Skeletal muscle cell (primary cell): ENCODE measurements at places on chromosomes 5 and 9.

GRCh38 chr5:146872188-146872587 lies 6.4 kb downstream of the PPP2R2B start:
- no peak for DNase-seq

- no peak for DNase-seq
Measured at GRCh38 chr9:130295945-130296782, 30.6 kb downstream of the HMCN2 start.

- DNase-seq, result no peak
Measured at GRCh38 chr5:65356274-65356673, 125.4 kb downstream of the ADAMTS6 start.

DNA sequence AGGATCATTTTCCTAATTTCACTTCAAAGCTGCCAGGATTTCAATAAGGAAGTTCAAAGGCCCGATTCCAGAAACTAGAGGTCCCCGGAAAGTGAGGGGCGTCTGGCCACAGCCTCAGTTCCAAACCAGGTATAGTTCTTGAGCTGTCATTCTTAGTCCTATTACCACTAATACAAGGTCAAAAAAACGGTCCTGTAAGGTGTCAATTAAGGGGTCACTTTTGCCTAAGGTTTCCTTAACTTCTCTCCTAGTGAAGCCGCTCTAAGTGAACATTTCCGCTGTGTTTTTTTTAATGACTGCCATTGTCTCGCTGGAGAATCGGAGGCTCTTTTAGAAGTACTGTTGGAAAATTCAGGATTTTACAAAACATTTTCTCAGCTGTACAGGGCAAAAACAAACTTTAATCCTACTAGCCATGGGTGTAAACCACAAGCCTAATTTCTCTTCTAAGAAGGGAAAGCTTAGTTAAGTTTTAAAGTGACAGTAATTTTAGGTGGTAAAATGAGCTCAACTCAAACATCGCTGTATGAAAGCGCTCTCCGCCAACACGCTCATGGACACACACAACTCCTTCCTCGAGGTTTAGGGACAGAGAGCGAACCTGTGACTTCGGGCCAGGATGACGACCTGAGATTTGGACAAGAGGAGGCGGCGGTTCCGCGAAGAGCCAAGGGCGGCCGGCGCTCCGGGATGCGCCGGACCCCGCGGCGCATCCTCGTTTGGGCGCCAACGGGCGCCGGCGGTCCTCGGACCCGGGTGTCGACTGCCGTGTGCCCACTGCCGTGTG lies 76.7 kb upstream of the IFNE start:
- no peak for DNase-seq

GRCh38 chr9:16868701-16869100 lies 1.8 kb downstream of the BNC2 start:
- no peak for DNase-seq

- DNase-seq, result no peak
Measured at GRCh38 chr5:42242210-42242609, 181.0 kb upstream of the GHR start.

GRCh38 chr9:93182572-93182971 lies 1.4 kb upstream of the WNK2 start:
- DNase-seq, result no peak

GRCh38 chr9:18437315-18438201 lies 36.4 kb upstream of the ADAMTSL1 start:
- DNase-seq, result no peak

DNA sequence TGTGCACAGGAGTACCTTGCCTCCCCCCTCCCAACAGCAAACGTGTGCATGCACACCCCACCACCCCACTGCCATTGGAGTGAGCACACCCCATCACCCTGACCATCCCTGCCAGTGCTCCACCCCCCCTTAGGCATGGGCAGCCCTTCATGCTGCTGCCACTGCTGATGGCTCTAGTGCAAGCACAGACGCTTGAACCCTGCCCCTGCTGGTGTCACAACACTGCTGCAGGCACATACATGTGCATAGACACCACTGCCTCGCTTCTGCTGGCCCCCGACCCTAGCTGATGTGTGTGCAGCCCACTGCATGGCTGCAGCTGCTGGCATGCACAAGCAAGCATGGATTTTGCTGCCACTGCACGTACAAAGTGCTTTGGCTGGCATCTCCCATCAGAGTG lies 16.0 kb upstream of the RGS7BP start:
- no peak for DNase-seq
